ENCODE measurements at places on chromosomes 1 and 21.

DNA sequence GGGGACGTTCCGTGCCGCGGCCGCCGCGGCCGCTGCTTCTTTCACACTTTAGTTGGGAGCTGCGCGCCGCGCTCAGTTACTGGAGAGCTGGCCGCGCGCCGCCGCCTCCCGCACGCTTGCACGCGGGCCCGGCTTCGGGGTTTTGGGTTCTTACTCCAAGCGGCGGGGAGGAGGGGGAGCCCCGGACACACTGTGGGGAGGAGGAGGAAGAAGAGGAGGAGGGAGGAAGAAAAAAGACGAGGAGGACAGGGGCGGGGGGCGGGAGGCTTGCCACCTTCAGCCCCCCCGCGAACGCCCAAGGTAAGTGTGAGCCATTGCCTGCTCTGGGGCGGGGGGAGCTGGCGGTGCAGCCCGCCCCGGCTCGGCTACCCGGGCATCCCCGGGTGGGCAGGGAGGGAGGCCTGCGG, 243 bp downstream of the C1orf21 start:
- peak; percentile 5 for DNase-seq

GRCh38 chr1:91806769-91807700, 78.9 kb downstream of the TGFBR3 start:
- DNase-seq = no peak

DNA sequence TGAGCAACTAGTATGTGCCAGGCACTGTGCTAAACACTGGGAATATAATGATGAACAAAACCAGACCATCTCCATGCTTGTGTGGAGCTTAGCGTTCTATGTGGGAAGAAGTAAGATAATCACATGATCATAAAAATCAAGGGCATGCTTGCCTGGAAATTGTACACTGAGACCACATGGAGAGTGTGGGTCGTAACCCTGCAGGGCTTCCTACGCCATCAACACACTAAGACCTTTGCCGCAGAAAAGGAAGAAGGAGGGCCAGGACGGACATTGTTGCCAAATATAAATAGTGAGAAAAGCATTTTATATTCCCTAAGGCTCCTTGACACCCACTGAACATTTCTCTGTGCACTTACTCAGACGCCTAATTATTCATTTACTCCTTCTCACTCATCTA, 388.1 kb upstream of the VAMP3 start:
- no peak for DNase-seq

DNA sequence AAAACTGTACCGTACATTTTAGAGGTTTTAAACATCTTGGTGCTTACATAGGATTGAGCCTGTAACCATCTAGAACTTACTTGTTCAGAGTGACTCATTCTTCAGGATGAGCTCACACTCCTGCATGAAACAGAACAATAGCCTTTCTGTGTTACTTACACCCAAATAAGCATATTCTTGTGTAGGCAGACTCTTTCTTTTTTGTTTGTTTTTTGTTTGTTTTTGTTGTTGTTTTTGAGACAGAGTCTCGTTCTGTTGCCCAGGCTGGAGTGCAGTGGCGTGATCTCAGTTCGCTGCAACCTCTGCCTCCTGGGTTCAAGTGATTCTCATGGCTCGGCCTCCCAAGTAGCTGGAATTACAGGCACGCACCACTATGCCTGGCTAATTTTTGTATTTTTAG, 3.8 kb upstream of the CA6 start:
- DNase-seq = peak; percentile 53

DNA sequence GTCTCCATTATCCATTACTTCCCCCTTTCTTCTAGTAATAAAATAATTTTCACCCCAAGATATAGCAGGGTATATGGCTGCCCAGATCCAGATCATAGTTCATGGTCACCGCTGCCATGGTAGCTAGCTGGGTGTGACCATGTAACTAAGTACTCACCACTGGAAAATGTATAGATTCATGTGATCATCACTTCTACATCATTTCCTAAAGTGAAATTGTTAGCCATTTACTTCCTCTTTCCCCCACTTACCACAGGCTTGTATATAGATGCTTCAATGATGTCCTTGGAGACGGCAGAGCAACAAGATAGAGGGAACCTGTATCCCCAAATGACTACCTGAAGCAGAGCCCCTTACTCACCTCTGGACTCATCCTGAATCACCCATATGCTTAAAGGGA, 22.7 kb upstream of the EYA3 start:
- DNase-seq = peak; percentile 8

DNA sequence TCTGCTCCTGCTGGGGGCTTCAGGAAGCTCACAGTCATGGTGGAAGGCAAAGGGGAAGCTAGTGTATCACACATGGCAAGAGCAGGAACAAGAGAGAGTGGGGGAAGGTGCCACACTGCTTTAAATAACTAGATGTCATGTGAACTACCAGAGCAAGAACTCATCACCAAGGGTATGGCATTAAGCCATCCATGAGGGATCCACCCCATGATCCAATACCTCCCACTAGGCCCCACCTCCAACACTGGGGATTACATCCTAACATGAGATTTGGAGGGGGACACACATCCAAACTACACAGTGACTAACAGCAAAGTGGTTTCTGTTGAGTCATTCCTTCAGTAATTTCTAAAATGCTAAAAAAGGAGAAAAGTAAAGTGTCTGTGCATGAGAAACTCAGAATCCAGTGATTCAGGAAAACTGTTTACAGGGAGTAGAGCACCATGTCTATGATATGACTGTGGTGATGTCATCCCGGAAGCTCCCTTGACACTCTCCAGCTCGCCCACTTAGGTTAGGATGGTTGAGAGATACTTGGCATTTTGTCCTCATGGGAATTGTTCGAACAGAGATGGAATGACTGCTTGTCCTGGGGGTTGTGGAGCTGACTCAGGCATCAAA, 50.3 kb downstream of the CHD1L start:
- DNase-seq = peak; percentile 97

DNA sequence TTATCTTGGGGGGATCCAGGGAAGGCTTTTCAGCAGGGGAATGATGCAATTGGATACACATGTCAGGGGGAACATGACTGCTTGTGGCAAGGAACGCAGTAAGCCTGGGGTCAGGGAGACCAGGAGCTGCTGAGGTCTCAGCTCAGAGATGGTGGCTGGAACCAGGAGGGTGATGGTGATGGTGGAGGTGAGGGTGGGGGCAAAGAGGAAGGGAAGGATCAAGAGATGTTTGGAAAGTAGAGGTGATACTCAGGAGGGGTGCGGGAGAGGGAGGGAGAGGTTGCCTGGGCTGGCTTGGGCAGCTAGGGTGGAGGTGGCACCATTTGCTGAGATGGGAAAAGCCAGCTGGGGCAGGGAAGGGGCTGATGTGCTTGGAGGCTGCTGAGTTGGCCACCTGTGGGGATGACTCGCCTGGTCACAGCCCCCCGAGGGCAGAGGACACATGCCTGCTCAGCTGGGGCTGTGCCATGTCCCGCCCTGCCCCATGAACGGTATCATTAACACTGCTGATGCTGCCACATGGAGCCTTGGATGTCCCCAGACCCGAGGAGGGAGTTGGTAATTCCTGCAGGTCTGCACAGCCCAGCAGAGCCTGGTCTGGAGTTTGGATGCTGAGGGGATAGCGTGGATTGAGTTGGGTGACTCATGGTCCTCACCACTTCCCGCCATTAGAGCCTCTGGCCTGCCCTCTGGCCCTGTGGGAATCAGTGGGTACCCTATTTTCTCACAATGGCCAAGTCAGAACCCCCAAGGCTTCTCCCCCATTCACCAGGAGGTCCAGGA, 6.3 kb upstream of the PADI1 start:
- peak; percentile 58 for DNase-seq

GRCh38 chr1:6345009-6345408, 48.6 kb downstream of the ACOT7 start:
- no peak for DNase-seq

DNA sequence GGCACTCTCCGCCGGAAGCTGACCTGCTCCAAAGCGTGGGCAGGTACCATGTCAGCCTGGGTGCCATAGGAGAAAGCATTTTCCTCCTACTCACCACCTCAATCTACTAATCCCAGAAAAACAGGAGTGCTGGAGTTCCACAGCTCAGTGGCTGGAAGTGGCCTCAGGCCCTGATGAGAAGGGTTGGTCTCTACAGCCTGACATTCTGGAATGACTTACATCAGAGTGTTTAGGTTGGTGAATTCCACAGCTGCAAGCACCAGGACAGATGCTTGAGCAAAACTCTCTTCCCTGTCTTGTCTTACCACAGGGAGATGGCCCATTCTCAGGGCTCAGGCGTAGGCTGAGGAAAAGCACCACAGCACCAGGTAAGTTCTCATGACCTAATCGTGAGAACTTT, 5.5 kb downstream of the SEC16B start:
- no peak for DNase-seq

GRCh38 chr1:11388617-11389016, 90.3 kb upstream of the DISP3 start:
- no peak for DNase-seq

GRCh38 chr1:3313576-3313950, 140.9 kb upstream of the ARHGEF16 start:
- DNase-seq = peak; percentile 80

- DNase-seq = no peak
Measured at GRCh38 chr1:9717193-9718005, 65.9 kb downstream of the PIK3CD start.

- DNase-seq = no peak
Measured at GRCh38 chr1:11513681-11514080, 34.7 kb downstream of the DISP3 start.

DNA sequence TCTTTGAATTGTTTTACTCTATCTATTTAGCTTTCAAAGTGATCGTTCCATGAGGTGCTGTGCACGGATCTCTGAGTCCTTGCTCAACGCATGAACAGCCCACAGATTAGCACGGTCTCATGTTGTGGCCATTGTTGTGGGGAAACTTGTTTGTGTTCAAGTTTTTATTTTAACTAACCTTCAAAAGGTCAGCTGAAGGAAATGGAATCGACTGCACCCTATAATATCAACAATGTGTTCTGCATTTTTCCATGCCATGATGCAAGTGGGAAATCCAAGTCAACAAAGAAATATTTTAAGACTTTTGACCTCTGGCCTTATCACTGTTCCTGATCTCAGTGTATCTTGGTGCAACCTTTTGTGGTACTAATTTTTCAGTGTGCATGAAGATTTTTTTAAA, 6.1 kb downstream of the SH2D1B start:
- DNase-seq = no peak

- DNase-seq = no peak
Measured at GRCh38 chr1:88708011-88708410, 23.9 kb downstream of the PKN2 start.

GRCh38 chr1:241536304-241536703, 4.1 kb downstream of the KMO start:
- no peak for DNase-seq

DNA sequence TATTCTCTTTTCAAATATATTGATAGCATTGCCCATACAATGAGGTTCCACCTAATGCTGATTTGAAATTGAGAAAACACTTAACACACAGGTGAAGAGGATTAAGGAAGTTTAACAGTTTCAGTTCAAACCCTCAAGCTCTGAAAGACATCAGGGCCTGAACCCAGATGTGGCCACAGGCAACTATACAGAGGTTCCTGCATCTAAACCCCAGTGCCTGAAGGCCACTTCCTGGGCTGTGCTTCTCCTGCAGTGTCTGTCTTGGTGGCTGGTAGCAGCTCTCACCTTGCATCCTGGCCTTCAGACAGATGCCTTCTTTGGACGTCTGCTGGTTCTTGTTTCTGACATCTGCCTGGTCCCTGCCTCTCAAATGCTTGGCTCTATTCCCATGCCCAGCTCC, 25.1 kb upstream of the NGF start:
- no peak for DNase-seq

- DNase-seq = no peak
Measured at GRCh38 chr1:221801251-221801661, 59.4 kb upstream of the DUSP10 start.

- DNase-seq = no peak
Measured at GRCh38 chr1:212346601-212347000, 61.4 kb downstream of the PPP2R5A start.

DNA sequence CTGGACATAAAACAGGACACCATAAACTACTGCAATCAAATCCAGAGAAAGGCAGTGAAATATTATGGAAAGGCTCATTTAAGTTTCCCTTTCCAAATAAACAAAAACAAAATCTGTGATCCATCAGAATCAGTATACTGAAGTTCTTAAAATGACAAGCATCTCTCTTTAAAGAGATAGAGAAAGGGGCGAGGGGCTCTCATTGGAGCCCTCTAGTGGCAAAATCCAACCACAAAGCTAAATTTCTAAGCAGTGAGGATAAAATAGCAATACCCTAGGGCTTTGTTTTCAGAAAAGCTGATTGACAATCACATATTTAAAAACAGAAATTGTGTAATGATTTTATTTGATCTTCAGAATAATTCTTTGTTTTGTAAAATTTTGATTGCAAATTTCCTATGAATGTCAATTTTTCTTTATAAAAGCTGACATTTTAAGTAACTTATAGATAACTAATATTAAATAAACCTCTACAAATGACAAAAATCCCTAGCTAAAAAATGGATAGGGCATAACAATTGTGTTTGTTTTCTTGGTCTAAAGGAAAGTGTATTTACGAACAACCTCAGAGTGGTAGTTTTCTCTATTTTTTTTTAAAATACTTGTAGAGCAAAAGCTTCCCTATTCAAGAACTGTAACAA, 138.2 kb downstream of the COL24A1 start:
- DNase-seq = peak; percentile 14

GRCh38 chr1:209249785-209250440, 333.6 kb upstream of the CAMK1G start:
- DNase-seq = no peak

- DNase-seq = no peak
Measured at GRCh38 chr1:245583575-245584330, 429.0 kb downstream of the KIF26B start.

DNA sequence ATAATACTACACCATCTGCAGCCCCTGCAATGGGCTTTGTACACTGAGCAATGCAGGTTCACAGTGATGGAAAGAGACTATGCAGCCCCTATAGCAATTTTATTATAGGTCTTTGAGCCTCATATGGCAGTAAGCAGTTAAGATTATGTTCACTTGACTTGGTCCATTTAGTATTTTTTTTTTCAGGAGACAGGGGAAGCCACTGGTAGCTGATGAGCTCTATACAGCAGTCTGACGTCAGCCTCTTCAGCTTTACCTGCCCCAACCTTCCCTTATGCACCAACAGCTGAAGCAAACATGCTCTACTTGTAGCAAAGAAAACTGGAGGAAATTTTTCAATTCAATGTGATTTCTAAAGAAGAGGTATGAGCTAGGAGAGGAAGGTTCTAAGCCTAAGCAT, 32.2 kb downstream of the AIDA start:
- no peak for DNase-seq

DNA sequence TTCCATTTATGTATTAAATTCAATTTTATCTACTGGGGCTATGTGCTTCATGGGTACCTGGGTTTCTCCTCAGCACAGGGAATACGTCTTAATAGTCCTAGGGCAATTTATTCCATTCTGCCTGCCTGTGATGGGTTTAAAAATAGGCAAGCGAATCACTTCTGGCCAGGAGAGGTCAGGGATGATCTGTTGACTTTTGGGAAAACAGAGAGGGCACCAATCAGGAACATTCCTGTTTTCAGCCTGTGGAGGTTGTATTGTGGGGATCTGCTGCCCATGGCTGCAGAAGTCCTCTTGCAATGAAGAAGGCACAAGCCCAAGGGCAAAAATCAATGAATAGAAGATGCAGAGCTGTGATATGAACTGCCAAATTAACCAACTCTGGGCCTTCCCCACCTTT, 303.1 kb downstream of the CTH start:
- DNase-seq = no peak

All from A172 (cell line).